ENCODE measurements at places on chromosomes 6 and 20.

GRCh38 chr20:44067650-44068081 lies 119.3 kb downstream of the JPH2 start:
- DNase-seq: no peak

GRCh38 chr6:72622094-72622940 lies 453 bp downstream of the KCNQ5 start:
- DNase-seq: no peak

GRCh38 chr6:109456111-109456583 lies 575 bp upstream of the MICAL1 start:
- DNase-seq: no peak

DNA sequence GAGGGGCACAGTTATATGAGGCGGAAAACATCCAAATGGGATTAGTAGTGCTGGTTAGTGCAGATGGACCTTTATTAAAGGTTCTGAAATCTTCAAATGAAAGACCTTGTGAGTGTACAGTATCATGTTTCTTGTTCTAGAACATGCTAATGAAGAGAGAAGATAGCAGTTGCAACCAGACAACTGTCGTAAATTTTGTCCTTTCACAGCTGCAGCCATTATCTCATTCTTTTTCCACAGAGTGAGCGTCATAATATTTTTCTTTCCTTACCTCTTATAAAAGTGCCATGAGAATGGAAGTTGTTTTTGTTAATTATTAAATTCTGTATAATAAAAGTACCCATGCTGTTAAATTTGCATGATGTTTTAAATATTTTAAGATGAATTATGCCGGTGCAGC lies 4.4 kb upstream of the C6orf163 start:
- DNase-seq: no peak

GRCh38 chr6:149127212-149127611 lies 190.3 kb upstream of the TAB2 start:
- no peak for DNase-seq

GRCh38 chr6:6581054-6581453 lies 7.5 kb upstream of the LY86 start:
- DNase-seq: no peak

- DNase-seq: no peak
Observed at GRCh38 chr6:118507636-118508035, 40.5 kb upstream of the PLN start.

GRCh38 chr6:14767226-14767625 lies 478.6 kb upstream of the JARID2 start:
- no peak for DNase-seq

GRCh38 chr6:136956590-136957544 lies 34.8 kb downstream of the SLC35D3 start:
- no peak for DNase-seq

DNA sequence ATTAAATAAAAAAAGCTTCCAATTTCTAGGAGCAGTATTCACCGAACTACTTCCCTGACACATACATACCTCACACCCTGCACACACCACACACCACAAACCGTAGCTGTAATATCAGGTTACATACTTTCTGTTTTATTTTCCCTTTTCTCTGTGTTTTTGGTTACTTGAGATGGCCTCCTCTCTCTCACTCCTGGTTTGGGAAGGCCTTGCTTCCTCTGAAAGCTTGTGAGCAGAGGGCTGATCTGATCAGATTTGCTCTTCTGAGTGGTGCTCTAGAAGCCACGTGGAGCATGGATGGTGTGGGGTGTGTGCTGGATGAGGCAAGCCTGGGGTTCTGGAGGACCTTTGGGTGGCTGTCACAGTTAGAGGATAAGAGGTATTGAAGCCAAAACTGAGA lies 20.9 kb downstream of the UTRN start:
- no peak for DNase-seq
